ENCODE measurements at places on chromosomes 2 and 18. TPM values are rescaled to one million over a fixed set of nuclear protein-coding genes. Genes with fewer than 3 reads are reported as not detected.

- DNase-seq: no peak
These were observed 42.3 kb downstream of the GULP1 start for GRCh38 chr2:188333751-188334524.

The CRACDL gene
- total RNA-seq: 1.7 TPM

GRCh38 chr2:208466151-208466919 is 59.7 kb downstream of the PTH2R start:
- no peak for DNase-seq

DNA sequence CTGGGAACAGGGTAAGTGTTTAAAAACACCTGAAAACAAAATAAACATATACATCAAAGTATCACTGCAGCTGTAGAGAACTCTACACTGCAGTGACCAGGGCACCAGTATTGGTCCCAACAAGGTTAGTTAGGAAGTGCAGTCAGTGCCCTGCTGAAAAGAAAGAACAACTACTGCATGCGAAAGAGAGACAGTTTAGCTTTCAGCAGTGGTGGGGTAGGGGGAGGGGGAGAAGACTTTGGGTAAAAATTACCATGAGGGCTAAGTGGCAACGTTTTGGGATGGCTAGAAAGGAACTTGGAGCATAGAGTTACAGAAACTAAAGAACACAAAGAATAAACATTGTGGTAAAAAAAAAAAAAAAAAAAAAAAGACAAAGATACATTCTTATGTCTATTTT is 112.1 kb downstream of the UPP2 start:
- no peak for DNase-seq

The MCM6 gene
- total RNA-seq: 30.2 TPM

All from mesothelial cell of epicardium (in vitro differentiated cells).